ENCODE measurements at places on chromosomes 4 and X.

DNA sequence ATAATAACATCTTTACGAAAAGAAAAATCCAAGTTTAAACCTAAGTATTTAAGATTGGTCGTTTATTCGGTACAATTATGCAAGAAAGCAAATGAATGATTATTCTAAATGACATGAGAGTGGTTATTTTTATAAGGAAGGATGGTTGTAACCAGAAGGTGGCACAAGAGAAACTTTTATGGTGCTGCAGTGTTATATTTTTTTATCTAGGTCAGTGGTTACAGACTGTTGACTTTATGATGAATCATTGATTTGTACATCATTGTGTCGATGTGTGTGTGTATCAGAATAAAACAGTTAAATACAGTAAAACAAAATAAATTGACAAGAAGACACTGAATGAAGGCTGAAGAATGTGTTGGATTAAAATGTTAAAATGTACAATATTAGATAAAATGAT lies 9.8 kb downstream of the DCAF8L2 start:
- DNase-seq, result peak; percentile 26

DNA sequence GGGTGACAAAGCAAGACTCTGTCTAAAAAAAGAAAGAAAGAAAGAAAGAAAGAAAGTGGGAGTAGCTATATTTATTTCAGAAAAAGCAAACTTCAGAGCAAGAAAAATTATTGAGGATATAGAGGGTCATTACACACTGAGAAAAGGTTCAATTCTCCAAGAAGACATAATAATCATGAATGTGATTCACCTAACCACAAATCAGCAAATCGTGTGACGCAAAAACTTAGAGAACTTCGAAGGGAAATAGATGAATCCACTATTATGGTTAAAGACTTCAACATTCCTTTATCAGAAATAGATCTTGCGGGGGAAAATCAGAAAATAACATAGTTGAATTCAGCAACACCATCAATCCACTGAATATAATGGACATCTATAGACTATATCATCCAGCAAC lies 219.3 kb upstream of the LDB2 start:
- DNase-seq, result no peak

GRCh38 chr4:170259631-170260153 lies 169.9 kb upstream of the AADAT start:
- peak; percentile 74 for DNase-seq

DNA sequence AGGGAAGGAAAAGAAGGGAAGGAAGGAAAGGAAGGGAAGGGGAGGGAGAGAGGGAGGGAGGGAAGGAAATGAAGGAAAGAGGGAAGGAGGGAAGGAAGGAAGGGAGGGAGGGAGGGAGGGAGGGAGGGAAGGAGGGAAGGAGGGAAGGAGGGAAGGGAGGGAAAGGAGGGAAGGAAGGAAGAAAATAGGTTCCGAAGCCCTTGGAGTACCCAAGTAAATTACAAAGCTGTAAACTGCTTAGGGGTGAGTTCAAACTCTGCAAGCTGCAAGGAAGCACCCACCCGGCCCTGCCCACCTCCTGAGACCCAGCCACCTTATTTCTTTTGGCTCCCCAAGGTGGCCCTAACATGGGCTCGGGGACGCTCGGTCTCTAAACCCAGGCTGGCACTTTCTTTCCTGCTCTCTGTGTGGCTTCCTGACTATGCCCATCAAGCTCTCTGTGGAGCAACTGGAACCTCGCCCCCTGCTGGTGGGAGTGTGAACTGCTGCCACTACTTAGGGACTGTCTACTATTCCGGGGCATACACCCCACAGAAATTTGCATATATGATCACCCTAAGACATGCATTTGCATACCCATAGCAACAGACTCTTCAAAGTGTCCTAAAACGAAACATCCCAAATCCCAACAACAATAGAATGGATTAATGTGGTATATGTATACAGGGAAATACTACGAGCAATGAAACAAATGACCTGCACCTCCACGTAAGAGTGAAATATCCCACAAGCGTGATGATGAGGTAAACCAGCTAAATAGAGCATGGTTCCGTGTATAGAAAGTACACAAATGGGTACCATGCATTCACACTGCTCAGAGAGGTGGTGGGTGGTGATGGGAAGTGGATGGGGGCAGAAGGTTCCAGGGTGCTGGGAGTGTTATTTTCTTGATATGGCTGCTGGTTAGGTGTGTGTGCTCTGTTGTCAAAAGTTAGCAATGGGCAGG lies 151.7 kb upstream of the TBL1X start:
- peak; percentile 22 for DNase-seq

GRCh38 chr4:108838451-108838850 lies 75.6 kb upstream of the ETNPPL start:
- DNase-seq, result no peak

DNA sequence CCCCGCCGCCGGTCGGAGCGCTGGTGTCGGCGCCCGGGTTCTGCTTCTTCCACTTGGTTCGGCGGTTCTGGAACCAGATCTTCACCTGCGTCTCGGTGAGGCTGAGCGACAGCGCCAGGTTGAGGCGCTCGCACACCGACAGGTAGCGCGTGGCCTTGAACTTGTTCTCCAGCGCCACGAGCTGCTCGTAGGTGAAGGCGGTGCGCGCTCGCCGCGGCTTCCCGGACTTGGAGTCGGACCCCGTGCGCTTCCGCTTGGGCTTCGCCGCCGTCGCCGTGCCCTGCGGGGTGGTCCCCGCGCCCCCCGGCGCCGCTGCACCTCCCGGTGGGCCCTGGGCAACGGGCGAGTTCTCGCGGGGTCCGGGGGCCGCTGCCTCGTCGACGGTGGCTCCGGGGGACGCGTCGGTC lies 3.1 kb downstream of the NKX1-1 start:
- no peak for DNase-seq

GRCh38 chr4:156771171-156771837 lies 200.3 kb downstream of the PDGFC start:
- peak; percentile 4 for DNase-seq

DNA sequence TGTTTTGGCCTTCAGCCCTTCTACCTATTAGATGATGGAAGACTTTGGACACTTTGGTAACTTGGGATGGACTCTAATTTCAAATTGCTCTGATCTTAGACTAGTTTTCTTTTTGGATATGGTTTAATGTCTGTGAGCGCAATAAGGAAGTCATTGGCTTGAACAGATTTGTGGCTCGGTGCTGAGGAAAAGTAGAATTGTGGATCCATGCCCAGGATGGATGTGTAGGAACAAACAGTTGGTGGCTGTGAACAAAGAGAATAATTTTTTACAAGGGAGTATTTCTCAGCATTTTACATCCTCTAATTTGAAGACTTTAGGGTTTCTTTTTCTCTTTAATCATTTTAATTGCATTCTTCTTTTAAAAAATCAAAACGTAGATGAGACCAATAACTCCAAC lies 327.1 kb downstream of the GLUD2 start:
- DNase-seq, result no peak

- DNase-seq, result no peak
These were observed 25.0 kb downstream of the CCNQ start for GRCh38 chrX:153573984-153574383.

DNA sequence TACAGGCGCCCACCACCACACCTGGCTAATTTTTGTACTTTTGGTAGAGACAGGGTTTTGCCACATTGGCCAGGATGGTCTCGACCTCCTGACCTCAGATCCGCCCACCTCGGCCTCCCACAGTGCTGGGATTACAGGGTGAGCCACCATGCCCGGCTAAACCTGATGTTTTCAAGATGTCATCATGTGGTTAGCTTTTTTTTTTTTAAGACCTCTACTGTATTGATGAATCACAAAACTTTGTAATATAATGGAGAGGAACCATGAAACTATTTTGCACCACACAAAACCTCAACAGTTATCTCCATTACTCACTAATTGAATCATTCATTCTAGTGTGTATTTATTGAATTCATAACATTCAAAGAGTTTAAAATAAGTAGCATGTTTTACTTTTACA lies 94.7 kb upstream of the NEIL3 start:
- DNase-seq, result no peak

- DNase-seq, result no peak
These were observed 108.6 kb downstream of the PPP3CA start for GRCh38 chr4:101238706-101239105.

DNA sequence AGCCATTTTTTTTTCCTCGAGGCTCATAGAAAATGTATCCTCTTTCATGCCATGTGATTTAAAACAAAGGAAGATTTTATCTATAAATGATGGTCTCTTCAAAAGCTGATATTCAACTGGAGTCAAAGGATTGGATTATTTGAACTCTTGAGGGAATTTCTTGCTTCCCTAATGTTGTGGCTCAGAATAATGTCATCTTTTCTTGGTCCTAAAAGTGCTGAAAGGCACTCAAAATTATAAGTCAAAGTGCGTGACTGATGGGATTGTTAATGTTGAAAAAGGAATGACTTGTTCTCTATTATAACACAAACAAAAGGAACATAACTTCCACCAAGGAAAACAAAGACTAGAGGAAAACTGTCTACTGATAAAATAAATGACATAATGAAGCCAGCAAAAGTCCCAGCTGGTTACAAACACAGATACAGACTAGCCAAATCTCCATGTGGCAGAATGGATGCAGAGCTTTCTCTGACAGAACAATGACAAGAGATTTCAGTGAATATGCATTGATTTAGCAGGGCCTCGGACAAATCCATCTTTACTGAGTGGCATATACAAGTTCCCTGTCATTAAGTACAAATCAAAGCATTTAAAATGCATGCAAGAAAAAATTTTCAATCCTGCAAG lies 552.6 kb downstream of the GBA3 start:
- DNase-seq, result no peak

DNA sequence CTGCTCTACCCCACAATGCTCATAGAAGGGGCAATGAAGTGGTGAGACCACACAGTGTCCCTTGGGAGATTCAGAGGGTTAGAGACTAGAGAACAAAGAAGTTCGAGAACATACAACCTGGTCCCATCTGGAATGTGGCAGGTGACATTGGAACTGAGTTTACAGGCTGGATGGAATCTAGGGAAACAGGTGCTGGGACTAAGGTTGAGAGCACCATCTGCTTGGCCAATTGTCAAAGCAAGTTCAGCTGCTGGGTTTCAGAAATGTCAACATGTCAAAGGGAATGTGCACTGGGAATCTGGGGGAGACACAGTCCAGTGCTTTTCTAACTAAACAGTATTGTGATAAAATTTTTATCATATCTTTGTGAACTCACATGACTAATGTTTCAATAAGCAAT lies 15.9 kb upstream of the FAM13A start:
- no peak for DNase-seq

Data from SW480 (cell line).